ENCODE measurements at places on chromosomes 6 and 20.
A peak's percentile ranks its signal among the peaks of the same experiment; 100 is the strongest.

- no peak for ATAC-seq
Measured at GRCh38 chr6:131379948-131380347, 193.1 kb upstream of the ARG1 start.

GRCh38 chr6:40431706-40432105 lies 155.5 kb downstream of the LRFN2 start:
- ATAC-seq = no peak

- ATAC-seq = no peak
Measured at GRCh38 chr20:20663841-20664240, 48.6 kb downstream of the RALGAPA2 start.

DNA sequence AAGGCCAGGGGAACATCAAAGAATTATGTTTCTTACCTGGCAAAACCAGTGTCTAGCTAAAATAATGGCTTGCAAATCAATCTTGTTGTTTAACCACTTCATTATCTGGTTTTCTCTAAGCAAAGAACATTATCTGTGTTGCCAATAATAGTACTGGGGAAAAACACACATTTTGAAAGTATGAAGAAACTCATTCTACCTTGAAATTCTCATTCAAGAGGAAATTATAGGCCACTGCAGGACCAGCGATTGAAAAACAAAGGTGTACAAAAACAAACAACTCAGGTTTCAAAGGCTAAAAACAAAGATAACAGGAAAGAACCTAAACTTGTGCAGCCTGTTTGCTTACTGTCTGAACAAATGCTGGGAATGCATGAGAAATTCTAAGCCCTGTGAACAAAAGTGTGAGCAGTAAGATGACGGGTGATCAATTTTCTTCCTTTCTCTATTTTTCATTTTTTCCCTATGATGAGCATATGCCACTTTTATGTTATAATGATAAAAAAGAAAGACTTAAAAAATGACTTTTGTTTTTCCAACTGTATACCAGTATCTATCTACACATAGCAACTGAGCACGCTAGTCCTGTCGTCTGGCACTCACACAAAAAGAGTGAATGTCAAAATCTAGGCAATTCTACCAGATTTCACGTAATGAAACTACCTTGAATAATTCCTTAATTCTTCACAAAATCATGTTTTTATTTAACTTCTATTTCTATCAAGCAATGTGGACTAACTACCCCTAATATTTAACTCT lies 117.9 kb downstream of the SGK1 start:
- no peak for ATAC-seq

GRCh38 chr6:161917645-161918044 lies 643.8 kb upstream of the AGPAT4 start:
- no peak for ATAC-seq

DNA sequence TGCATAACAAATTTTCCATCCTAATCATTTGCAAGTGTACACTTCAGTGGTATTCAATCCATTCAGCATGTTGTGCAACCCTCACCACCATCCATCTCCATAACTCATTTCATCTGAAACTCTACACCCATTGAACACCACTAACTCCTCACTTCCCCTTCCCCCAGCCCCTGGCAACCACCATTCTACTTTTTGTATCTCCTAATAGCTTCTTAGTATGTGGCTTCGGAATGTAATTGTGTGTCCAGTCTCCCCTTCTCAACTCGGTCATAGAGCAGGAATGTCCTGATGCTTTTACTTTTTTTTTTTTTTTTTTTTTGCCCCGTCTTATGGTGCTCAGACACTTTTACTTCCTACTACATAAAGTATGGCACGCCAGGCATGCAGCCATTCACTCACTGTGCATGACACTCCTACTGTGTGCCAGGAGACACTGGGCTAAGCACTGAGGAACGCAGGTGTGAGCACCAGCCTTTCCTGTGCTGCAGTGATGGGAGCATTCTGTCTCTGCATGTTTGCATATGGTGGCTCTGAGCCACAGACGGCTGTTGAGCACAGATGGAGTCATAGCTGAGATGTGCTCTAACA lies 15.3 kb downstream of the HCK start:
- ATAC-seq = peak; percentile 54

- peak; percentile 73 for ATAC-seq
Measured at GRCh38 chr6:43257367-43258145, 14.3 kb downstream of the TTBK1 start.

DNA sequence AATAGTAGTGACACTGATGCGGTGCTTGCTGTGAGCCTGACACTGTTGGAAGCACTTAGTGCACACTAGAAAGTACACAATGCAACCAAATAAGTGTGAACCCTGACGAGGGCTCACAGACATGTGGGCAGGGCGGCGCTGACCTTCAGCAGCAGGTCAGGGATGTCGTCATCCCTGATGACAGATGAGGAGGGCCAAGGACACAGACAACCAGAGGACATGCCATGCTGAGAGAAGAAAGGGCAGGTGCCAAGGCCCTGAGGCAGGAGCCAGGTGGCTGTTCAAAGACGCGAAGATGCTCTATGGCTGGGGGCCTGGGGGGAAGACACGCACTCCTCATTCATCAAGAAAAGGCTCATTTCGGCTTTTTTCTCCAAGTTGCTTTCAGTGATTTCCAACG lies 176.4 kb upstream of the CST7 start:
- ATAC-seq = no peak

DNA sequence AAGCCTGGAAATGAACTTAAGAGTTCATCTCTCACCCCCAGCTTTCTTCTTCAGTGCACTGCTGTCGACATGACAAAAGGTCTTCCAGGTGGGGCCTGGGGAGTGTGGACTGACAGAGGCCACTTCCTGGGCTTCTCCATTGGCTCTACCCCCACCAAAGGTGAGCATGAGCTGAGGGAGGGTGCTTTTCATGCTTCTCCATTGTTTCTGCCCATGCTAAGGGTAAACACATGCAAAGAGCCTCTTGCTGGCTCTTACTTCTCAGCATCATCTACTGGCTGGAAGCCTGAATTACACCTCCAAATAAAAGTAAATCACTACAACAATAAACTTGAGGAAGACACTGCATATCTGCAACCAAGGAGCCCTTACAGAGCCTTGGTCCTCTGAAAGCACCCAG lies 227.2 kb downstream of the EPM2A start:
- no peak for ATAC-seq

- ATAC-seq = no peak
Measured at GRCh38 chr6:42355416-42355815, 96.3 kb downstream of the TRERF1 start.

DNA sequence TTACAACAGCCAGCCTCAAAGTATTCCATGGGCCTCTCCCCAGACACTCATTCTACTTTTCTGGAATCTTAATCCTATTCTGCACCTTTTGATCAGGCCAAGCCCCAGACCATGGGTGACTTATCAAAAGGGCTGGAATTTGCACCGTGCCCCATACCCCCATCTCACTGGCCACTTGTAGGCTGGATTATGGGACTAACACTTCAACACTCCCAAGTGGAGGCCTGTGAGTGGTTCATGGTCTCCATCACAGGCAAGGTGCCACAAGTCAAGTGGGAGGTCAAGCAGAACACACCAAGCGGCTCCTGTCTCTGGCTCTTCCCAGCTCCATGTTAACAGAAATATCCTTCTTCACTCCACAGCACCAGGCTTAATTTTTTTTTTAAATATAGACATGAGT lies 212.3 kb upstream of the HEY2 start:
- ATAC-seq = no peak

GRCh38 chr20:37944456-37944981 lies 41.6 kb downstream of the VSTM2L start:
- ATAC-seq = peak; percentile 42

DNA sequence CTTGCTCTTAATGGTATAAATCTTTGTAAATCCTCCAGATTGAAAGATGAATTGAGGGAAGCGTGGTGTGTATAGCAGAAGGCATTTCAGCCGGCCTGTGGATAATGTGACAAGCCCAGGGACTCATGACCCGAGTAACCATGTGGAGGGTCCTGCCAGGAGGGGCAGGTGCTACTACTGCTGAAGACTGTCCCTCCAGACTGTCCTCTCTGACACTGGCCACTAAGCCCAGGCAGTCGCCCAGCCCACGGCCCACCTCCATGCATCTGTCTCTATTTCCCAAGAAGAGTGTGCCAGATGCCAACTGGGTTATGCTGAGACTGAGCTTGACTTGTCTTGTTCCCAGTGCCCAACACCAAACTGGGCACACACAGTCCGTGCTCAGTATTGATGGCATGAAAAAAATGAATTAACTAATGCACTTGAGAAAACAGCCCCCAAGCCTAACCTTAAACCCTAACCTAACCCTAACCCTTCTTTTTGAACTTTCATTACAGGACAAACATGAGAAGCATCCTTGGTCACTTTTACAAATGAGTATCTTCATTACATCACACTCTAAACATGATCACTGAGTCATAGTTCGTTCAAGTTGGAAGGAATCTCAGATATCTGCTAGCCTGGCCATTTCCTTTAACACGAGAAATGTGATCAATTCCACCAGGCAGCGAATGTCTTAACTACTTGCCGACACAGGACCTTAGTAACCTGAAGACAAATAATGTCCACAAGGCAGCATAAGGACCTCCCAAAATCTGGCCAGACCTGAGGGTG lies 182.2 kb upstream of the RREB1 start:
- ATAC-seq = no peak

- no peak for ATAC-seq
Measured at GRCh38 chr20:61253264-61253639, 1.2 kb downstream of the CDH4 start.

DNA sequence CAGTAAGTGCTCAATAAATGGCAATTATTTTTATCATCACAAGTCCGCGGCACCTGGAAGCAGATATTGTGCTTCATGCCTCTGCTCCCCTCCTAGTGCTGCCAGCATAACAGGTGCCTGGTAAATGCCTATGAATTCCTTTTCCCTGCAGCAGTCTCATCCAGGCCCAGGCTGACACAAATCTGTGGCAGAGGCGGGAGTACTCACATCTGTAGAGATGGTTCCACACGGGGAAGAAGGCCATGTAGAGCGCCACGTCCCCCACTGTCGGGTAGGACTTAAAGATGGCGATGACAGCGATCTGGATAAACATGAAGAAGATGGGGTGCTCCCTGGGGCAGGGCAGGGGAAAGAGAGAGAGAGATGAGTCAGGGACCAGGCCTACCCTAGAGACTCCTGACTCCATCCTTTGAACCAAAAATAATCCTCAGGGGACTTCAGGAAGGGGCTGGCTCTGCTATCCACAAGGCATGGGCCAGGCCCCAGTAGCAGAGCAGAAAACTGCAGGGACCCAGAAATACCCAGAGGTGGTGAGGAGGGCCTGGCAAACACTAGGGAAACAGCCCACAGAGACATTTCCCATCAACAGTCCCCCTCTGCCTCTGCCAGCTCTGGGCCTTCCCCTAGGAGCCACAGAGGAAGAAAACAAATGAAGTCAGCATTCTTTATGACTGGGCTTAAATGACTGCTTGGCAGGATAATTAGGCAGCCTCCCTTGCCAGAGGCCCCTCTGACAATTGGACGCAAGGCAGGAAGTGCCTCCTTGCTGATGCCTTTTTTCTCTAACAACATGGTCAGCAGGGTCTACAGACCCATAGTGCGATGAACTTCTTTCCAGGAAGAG lies 23.0 kb downstream of the MAP1LC3A start:
- peak; percentile 67 for ATAC-seq

DNA sequence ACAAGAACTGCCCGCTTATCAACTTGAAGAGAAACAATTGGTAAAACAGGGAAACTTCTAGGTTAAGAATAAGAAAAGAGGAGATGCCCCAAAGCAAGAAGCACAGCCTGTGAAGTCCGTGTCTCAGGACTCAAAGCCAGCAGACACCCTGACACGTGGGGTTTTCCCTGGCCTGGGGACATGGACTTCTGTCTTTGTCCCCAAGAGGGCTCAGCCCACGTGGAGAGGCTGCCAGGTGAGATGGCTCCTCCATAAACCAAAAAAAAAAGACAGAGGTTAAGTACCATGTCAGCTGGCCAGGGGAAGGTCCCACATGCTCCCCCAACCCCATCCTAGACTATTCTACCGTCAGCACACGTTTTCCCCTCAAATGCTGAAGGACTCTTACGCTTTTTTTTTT lies 9.9 kb downstream of the SERPINB6 start:
- ATAC-seq = no peak

DNA sequence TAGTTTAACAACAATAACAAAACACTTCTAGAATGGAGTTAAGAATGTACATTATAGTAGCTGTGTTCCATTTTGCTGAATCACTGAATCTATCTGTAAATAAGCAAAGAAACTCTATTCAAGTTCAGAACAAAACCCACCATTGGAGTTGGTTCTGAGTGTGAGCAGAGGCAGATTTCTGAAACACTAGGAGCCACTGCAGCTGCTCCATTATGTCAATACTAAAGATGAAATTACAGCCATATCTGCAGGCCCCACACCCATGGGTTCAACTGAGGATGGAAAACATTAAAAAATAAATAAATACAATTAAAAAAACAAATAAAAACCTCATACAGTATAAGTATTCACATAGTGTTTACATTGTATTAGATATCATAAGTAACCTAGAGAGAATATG lies 91.0 kb downstream of the REPS1 start:
- ATAC-seq = no peak

- ATAC-seq = no peak
Measured at GRCh38 chr20:23203951-23204730, 118.0 kb upstream of the CD93 start.

- no peak for ATAC-seq
Measured at GRCh38 chr20:24032400-24032898, 43.9 kb upstream of the GGTLC1 start.

DNA sequence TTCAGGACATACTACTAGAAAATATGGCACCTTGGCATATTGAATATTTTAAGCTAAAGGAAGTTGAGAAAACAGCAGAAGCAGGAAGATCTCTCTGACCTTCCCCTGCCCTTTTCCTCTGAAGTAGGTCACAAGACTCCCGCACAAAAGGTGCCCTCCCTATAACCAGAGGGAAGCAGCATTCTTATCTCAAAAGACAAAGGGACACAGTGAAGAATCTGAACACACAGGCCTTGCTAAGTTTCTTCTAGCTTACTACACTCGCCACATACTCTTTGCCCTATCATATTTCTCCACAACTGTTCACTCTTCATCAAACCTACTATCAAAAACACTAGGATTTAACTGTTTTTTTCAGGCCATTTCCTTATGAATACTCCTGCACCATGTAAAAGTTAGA lies 151.2 kb downstream of the ELOVL4 start:
- no peak for ATAC-seq

GRCh38 chr6:32867022-32867477 lies 13.1 kb downstream of the PSMB9 start:
- ATAC-seq = peak; percentile 86

DNA sequence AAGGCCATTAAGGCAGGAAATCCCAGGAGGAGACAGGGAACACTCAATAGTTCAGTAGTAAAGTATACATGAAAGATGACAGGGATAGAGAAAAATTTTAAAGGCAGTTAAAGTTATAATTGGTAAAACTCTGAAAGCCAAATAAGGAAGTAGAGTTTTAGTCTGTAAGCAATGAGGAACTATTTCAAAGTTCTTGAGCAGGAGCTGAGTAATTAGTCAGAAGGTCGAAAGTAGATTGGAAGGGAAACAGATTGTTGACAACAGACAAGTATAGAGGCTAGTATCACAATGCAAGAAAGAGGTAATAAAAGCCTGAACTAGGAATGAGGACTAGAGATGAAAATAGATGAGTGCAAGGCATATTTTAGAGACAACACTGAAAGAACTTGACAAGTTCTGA lies 150.3 kb downstream of the CDK19 start:
- peak; percentile 90 for ATAC-seq
